ENCODE measurements at places on chromosomes 4 and X.

DNA sequence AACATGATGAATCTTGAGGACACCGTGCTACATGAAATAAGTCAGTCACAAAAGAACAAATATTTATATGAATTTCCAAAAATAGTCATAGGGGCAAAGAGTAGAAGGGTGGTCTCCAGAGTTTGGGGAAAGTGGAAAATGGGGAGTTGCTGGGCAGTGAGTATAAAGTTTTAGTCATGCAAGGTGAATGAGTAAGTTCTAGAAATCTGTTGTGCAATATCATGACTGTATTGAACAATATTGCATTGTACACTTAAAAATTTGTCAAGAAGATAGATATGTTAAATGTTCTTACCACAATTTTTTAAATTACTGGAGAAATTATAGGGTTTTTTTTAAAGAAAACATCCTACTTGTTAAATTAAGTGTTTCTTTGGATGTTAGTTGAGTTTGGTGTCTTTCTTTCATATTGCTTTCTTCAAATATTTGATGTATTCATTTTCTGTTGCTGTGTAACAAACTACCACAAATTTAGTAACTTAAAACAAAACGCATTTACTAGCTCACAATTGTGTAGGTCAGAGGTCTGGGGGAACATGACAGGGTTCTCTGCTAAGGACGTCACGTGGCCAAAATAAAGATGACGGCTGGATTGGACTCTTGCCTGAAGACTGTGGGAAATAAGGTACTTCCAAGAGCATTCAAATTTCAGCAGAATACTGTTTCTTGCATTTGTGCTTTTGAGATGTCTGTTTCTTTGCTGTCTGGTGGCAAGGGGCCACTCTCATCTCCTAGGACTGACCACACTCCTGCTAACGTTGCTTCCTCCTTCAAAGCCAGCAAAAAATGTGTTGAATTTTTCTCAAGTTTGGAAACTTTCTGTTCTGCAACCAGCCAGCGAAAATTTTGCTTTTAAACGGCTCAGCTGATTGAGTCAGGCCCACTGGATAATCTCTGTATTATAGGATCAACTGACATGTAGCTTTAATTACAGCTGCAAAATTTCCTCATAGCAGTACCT, 76.7 kb downstream of the CPEB2 start:
- DNase-seq, result no peak

- no peak for DNase-seq
Observed at GRCh38 chrX:44422631-44423030, 79.2 kb upstream of the EFHC2 start.

DNA sequence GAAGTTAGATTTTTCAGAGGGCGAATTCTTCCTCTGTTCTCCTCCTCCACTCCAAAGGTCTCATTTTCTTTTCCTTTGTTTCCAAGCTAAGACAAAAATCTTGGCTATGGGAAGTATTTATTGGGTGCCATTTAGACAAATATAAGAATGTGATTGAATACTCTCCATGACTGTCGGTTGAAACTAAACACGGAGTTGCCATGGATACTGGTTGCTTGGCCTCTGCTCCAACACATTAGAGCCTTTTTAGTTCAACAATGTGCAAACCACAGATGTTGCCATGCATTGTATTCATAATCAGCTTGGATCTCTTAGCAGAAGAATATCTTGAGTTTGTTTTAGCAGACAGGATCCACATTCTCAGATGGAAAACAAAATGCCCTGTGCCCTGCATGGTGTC, 366.5 kb upstream of the LCORL start:
- no peak for DNase-seq

- no peak for DNase-seq
Observed at GRCh38 chr4:181948839-181949382, 294.3 kb upstream of the TENM3 start.

GRCh38 chrX:43706786-43707370, 50.8 kb downstream of the MAOA start:
- no peak for DNase-seq
